ENCODE measurements at places on chromosomes 1 and 21.

DNA sequence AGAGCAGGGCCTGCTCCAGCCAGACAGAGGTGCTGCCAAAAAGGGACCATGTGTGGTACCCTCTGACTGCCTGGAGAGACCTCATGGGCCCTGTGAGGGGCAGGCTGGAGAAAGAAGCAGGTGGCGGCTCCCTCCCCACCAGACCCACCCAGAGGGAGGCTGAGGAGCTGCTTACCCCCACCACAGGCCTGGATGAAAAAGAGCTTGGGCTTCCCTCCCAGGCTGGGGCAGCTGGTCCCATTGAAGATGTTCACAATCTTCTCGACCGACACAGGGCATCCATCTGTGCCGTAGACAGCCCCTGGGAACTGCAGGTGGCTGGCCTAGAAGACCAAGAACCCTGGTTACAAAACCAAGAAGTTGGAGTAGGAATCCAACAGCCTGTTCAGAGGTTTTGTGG is 19.6 kb downstream of the CASP9 start:
- DNase-seq, result no peak

DNA sequence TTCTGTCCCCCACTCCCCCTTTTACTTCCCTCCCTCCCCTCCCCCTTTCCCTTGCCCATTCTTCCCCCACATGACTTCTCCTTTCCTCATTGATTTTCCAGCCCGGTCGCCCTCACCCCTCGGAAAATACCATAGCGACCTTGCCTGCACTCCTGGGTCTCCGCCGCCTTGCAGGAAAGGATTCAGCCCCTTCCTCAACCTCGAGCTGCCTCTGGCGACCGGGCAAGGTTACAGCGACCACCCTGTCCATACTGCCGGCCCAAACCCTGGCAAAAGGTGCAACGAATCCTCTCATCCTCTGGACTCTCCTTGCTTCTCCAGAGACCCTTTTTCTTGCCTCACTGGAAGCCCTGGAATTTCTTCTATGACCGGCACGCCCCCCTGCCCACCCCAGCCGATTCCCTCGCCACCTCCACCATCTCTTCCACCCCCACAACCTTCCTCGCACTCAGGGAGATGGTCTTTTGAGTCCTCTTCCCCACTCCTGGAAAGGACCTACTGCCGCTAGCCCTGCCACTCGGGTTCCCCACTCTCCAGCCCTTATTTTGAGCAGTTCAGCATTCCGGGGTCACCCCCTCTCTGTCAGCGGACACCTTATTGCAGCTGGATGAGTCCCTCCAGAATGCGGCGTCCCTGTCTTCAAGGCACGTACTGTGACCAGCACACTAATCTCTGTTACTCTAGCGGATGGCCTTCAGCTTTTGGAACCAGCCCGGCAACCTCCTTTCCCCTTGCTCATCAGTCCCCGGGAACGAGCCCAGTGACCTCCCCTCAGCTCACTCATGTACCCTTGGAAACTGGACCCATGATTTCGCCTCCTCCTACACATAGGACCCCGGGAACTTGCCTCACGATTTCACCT is 846 bp downstream of the NSUN4 start:
- no peak for DNase-seq

DNA sequence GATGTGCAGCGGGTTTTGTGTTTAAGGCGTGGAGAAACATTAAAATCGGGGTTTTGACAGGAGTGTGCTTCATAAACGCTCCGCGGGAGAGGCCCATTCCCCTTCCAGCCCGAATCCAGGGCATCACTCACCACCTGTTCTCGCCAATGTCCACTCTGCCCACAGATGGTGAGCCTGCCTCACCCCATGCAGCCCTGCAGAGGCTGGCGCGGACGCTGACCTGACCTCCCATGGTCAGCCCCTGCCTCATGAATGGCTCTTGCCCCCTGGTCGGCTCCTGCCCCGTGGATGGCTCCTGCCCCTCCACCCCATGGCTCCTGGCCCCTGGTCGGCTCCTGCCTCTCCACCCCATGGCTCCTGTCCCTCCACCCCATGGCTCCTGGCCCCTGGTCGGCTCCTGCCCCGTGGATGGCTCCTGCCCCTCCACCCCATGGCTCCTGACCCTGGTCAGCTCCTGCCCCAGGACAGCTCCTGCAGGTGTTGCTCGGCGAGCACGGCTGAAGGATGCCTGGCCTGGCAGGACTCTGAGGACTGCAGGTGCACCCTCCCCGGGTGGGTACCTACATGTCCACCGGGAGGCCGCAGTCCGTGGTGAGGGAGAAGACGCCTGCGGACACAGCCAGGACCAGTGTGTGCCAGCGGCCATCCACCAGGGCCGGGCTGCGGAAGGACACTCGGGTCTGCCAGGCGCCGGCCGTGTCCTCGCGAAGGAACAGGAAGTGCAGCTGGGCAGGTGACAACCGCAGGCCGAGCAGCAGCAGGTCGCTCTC is 6.7 kb downstream of the KRTAP10-1 start:
- no peak for DNase-seq

GRCh38 chr1:2632561-2633361 is at the start of gene MMEL1:
Gene MMEL1 (minus strand): TSS chr1:2633016. CDS start chr1:2629484, 3,532 bp downstream.
- DNase-seq, result no peak

DNA sequence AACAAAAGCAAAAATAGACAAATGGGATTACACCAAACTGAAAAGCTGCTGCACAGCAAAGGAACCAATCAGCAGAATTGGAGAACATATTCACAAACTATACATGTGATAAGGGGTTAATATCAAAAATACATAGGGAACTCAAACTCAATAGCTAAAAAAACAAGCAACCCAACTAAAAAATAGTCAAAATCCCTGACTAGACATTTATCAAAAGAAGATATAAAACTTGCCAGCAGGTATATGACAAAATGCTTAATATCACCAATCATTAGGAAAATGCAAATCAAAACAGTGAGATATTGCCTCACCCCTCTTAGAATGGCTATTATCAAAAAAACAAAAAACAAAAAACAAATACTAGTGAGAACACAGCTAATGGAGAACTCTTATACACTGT is 140.3 kb downstream of the LRRIQ3 start:
- DNase-seq, result no peak

- DNase-seq, result no peak
These were observed 463.9 kb downstream of the OMA1 start for GRCh38 chr1:58082596-58082995.

- DNase-seq, result no peak
These were observed 1.7 kb upstream of the TFF3 start for GRCh38 chr21:42316891-42317290.

DNA sequence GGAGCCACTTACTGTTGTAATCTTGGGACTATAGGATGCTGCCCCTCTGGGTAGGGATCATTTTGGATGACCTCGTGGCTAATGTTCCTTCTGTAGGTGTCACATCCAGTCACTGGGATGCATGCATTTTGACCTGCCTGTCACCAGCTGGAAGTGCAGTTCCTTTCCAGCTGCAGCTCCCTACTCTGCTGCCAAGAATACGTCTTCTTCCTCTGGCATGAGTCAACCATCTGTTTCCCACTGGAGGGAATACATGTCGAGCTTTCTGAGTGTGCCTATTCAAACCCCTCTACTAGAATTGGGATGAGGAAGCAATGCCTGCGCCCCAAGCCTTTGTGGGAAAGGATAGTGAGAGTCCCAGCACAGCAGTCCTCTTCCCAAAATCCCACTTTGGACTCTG is 415.5 kb upstream of the ADAMTS5 start:
- no peak for DNase-seq

GRCh38 chr21:39531840-39532239 is 80.1 kb downstream of the SH3BGR start:
- DNase-seq, result no peak

DNA sequence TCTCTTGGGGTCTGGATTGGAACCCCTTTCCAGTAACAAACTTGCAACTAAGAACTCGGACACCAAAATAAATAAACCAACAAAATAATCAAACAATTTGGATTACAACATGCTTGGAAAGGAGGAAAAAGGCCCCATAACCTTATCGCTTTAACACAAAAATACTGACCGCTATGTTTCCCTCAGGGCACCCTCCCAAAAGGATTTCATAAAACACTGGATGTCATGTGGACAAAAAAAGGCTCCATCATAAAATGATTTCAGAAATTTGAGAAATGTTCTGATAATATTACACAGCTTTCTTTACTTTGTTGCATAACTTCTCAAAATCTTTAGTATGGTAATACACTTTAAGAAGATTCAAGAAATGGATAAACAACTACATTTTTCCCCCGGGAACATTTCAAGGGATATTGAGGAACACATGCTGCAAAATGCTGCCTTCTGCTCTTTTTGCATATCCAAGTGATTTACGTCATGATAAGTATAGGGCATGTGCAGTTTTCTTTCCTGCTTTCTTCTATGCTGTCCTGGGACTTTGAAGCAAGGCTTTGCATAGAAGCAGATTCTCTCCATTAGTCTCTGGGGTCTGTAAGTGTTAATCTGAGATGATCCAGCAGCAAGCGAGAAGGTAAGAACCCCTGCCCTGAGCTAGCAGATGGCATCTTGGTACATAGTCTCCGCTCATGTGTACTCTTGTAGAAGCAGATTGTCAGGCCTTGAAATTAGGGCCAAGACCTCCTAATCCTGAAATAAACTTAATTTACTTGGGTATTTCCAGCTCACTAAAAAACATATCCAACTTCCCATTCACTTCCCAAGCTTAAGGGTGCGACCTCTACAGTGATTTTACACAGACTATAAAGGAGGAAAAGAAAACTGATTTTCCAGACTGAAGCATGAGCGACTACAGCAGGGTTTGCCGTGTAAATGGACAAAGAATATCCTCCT is 85.5 kb upstream of the KIAA0040 start:
- no peak for DNase-seq

DNA sequence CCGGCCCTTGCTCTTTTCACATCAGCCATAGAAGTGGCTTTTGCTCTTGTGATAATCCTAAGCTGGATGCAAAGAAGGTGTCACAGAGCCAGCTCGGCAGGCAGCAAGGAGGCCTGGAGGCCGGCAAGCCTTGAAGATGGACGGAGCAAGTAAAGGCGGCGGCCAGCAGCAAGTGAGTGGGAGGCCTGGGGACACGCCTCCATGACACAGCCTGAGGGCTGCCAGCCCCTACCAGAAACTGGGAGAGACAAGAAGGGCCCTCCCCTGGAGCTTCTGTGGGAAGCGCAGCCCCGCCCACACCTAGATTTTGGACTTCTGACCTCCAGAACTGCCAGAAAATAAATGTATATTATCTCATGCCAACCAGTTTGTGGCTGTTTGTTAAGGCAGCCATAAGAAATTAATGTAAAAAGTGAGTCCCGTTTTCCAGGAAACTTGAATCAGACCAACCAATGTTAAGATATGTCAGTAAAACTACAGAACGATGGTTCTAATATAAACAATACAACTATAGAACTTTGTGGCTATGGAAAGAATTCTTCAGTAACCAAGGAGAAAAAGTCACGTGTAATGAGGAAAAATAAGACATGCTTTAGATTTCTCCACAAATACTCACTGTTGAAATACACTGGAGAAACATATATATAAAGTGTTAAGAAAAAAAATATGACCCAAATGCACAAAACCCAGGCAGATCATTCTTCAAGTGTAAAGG is 49.9 kb downstream of the BACE2 start:
- DNase-seq, result no peak

DNA sequence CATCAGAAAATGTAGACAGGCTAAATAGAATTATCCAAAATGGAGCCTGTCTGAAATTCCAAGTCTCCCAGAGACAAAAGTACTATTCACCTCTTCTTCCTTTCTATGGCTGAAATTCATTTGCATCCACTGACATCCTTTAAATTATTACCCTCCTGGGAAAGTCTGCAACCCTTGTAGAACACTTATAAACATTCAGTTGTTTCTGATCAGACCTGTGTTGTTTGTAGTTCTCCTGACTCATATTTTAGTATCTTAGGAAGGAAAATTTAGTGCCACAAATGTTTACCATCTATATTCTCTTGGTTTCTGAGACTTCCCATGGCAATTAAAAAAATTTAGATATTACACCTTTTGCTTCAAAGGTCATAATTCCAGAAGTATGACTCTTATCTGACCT is 69.6 kb upstream of the C1orf105 start:
- no peak for DNase-seq

GRCh38 chr1:212624976-212625501 is 16.5 kb downstream of the ATF3 start:
- DNase-seq, result no peak

GRCh38 chr1:63902844-63903589 is 129.2 kb downstream of the ROR1 start:
- DNase-seq, result no peak

GRCh38 chr1:33330906-33331305 is 10.0 kb upstream of the A3GALT2 start:
- no peak for DNase-seq

DNA sequence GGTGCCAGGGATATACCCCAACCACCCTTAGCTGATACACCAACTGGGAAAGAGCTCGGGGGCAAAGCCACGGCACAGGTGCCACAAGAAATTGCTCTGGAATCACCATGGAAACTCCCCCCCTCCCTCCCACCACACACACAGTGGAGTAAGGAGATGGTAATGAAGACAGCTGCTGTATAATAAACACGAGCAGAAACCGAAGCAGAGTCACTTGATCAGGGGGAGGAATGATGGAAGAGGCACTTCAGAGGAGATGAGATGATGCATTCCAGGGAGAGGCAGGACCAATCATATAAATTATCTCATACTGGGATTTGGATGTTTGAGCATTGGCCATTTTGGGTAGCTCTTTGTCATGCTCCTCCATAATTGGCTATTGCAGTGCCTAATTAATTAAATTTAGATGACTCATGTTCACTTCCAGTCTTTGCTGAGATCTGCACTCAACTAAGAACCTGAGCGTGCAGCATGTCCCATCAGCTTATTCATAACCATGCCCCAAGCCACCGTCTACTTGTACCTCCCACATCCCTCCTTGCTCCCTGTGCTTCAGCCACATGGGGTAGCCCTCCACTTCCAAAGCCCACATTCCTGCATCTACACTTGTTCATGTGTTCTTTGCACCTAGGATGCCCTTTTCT is 189.5 kb downstream of the ZSCAN20 start:
- DNase-seq, result no peak

DNA sequence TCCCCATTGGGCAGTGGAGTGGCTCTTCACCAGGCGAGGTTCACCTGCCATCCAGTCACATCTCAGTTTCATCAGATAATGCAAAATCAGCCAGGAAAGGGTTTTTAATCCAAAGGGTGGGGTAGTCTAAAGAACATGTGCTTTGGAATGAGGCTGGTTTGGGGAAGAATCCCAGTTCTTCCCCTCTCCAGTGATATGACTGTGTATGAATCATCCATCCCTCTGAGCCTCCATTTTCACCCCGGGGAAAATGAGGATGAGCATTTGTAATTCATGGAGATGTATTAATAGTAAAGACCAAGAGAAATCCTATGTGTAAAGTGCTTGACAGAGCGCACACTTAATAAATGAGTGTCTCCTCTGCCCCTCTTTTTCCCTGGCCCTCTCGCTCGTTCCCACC is 215.1 kb upstream of the FGGY start:
- no peak for DNase-seq

- DNase-seq, result no peak
These were observed 171.5 kb downstream of the AJAP1 start for GRCh38 chr1:4825800-4826450.
